ENCODE measurements at places on chromosomes 5 and 9.

DNA sequence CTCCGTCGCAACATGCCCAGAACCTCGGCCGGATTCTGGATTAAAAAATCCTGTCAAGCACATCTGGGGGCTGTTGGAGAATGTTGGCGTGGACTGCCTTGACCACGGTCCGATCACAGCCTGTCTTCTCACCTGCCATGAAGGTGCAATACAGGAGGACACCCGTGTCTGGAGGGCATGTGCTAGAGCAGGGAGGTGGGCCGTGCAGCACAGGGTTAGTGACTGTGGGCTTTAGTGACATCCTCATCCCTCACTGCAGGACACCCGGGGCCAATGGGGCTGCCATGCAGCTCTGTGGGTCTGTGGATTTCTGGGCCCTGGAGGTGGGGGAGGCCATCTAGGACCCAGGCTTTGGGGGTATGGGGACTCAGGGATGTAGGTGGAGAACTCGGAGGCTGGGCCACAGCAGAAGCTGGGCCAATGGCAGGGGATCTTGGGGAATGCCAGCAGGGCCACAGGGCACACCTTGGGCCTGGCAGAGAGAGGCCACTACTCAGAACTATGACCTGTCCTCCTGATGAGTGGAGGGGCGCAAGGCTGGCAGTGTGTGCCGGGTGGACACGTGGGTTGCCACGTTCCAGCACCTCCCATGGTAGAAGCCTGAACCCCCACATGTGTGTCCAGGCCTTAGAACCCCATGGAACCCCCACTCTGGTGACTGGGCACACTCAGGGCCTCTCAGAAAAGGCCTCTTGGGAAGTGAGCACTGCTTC is 23.3 kb downstream of the ZDHHC11B start:
- DNase-seq: no peak

DNA sequence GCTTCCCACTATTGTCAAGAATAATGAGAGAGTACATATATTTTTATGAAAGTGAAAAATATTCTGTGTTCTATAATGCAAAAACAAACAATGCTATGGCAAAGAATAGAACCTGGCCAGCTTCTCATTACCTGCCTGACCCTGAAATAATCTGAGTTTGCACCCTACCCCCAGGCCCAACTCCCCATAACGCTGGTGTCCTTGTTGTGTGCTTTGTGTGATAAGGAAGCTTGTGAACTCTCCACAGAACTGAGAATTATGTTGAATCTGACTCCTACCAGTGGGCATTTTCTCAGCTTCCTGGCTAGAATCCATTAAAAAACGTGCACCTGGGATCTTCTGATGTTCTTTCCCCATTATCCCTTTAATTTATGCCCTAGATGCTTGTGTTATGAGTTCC is 178.0 kb upstream of the GNA14 start:
- no peak for DNase-seq

- DNase-seq: no peak
These were observed 34.0 kb upstream of the FCHO2 start for GRCh38 chr5:72921886-72922285.

DNA sequence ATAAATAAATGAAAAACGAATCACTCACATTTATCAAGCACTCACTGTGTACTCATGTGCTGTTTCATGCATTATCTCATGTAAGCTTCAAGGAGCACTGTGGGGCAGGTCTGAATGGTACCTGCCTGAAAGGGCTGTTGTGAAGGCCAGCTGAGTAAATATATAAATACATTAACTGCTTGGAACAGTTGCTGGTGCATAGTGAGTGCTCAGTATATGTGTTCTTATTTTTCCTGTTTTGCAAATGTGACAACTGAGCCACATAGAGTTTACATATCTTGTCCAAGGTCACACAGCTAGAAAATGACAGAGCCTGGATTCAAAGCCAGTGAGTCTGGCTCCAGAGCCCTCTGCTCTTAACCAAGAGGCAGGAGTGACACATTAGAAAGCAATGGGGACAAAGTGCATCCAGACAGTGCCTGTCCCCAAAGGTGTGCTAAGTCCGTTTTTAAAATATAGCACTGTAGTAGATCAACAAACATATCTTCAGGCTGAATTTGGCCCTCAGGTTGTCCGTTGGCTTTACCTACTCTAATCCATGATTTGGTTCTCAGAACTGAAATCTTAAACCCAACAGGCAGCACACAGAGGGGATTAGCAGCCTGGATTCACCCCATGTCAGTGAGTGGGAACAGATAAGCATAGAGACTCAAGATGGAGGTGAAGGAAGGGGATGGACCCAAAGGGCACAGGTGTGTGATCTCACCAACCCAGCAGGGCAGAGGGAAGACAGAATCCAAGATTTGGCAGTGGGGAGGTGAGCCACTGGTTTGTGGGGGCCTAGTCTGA is 70.8 kb downstream of the WWC1 start:
- peak; percentile 62 for DNase-seq

- no peak for DNase-seq
These were observed 10.2 kb downstream of the SLC6A18 start for GRCh38 chr5:1235379-1235778.

DNA sequence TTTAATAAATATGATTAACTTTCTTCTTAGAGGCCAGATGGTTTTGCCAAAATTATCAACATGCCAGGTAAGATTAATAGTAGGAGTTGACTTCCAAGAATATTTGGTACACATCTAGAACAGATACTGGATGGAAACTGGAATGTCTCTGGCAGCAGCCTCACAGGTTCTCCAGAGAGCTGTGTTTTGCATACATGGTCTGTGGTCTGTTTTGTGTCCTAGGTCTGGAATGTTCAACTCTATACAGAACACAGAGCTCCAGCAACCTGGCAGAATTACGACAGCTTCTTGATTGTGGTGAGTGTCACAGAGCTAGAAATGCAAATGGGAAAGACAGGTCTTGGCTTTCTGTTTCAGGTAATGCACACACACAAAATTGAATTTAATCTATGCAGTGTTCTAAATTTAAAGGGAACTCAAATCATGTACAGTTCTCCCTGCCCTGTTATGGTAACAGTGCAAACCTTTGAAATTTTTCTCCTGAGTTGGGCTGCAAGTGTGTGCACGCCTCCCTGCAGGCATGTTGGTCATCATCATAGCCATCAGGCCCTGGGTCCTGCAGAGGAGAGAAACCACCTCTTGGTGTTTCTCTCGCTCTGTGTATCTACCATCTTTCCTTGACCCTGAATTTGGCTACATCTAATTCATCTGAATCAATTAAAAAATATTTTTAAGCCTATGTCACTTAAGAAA is 58.3 kb downstream of the PIK3R1 start:
- DNase-seq: no peak

DNA sequence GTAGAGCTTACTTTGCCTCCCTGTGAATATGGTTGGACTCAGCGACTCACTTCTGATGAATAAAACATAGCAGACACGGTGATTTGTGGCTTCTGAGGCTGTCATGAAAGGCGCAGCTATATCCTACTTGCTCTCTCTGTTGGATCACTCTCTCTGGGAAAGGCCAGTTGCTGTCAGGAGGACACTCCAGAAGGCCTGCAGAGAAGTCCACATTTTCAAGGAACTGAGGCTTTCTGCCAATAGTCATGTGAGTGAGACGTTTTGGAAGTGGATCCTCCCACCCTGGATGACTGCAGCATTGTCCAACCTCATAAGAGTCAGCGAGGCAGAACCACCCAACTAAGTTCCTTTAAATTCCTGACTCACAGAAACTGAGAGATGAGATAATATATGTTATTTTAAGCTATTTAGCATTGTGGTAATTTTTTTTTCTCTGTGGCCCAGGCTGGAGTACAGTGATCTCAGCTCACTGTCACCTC is 156.0 kb upstream of the MAST4 start:
- DNase-seq: no peak

GRCh38 chr9:13083366-13083765 is 196.1 kb downstream of the MPDZ start:
- no peak for DNase-seq

GRCh38 chr5:134392301-134392700 is 19.4 kb downstream of the CDKN2AIPNL start:
- DNase-seq: no peak

DNA sequence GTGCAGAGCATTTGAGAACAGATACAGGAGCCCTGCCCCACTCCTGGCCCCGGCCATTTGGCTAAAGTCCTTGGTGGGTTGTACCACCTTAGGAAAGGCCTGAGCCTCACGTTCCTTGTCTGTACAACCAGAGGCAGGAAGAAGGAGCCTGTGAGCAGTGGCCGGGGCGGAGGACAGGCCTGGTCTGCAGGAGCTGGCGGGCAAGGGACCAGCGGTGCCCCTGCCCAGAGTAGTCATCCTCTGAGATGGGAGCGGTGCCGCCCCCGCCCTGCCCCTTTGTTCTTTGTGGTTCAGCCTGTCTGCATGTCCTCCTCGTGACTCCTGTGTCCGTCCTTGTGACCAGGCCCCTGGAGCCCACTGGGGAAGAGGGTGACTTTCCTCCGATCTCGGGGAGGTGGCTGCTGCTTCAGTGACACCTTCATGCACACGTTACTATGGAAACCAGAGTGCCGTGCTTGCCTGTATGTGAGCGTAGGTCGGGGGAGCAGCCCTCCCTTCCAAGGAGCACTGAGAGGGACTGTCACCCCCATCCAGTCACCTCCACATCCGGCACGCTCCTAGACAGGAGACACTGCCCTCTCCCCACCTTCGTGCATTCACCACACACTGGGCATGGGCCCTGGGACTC is 42.9 kb downstream of the UNC5A start:
- DNase-seq: no peak

- DNase-seq: no peak
These were observed 179.4 kb downstream of the ACTL7B start for GRCh38 chr9:108676355-108676754.

- DNase-seq: no peak
These were observed 8.3 kb downstream of the BHMT2 start for GRCh38 chr5:79077680-79078365.

GRCh38 chr5:59473611-59474010 is 419.9 kb downstream of the PDE4D start:
- DNase-seq: no peak

DNA sequence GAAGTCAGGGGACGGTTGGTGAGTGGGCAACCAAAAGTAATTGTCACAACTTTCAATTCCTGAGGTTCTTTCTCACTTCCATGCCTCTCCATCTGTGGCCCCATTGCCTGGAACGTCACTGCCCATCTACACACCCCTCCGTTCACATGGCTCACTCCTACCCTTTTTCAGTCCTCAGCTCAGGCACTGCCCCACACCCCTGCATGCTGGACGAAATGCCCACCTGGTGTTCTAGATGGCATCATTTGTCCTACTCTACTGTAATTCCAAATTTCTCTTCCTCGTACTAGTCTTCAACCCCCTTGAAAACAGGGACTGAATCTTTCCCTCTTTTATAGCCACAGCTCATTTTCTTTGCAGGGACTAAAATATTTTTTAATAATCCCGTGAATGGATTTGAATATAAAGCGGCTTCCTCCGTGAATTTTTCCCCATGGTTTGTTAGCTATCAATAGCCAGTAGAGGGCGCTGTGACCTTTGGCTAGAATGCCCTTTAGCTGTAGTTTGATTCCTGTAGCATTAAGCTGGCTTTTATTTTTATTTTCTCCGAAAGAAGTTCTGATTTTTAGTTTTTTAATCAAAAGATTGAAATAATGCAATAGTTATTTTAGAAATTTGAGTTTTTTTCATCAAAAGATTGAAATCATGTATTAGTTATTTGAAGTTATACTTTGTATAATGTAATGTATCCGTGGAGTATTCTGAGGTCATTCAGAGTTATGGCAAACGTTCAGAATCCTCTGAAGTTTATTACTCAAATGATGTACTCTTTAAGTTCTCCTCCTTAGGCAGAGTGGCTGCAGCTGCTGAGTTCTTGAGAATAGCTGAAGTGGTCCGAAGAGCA is 232.1 kb downstream of the SH3GL2 start:
- peak; percentile 25 for DNase-seq

GRCh38 chr5:87302061-87302460 is 34.4 kb downstream of the RASA1 start:
- DNase-seq: no peak

- no peak for DNase-seq
These were observed 11.2 kb upstream of the TBC1D9B start for GRCh38 chr5:179918742-179919486.

- no peak for DNase-seq
These were observed 19.9 kb downstream of the ABLIM3 start for GRCh38 chr5:149161026-149161687.

DNA sequence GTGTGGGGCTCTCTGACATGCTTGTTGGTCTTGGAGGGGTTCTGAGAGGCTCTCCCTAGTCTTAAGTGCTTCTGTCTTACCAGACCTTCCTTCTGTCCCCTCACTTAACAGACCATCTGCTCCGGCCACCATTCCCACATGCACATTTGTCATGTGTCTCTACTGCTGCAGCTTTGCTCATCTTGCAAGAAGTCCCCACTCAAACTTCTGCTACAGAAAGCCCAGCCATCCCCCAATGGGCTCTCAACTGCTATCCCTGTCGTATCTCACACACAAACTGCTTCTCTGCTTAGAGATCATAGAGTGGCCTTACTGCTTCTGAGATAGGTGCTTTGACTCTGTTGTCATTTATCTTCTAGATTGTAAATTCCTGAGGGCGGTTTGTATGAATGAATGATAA is 69.4 kb downstream of the NUP214 start:
- no peak for DNase-seq

All from DMS153 (cell line).